Calu3 (cell line): ENCODE measurements at places on chromosomes 16 and 17.

- DNase-seq = no peak
These were observed 156.9 kb downstream of the LAT start for GRCh38 chr16:29141586-29142324.

DNA sequence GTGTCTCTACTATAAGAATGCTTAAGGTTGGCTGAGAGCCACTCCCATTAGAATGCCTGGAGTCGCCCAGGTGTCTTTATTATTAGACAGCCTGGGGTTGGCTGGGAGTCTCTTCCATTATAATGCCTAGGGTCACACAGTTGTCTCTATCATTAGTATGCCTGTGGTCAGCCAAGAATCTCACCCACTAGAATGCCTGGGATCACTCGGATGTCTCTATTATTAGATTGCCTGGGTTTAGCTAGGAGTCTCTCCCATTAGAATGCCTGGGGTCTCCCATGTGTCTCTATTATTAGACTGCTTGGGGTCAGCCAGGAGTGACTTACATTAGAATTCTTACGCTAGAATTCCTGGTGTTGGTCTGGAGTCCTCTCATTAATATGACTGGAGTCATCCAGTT, 2255.3 kb downstream of the TP53TG3F start:
- no peak for DNase-seq

DNA sequence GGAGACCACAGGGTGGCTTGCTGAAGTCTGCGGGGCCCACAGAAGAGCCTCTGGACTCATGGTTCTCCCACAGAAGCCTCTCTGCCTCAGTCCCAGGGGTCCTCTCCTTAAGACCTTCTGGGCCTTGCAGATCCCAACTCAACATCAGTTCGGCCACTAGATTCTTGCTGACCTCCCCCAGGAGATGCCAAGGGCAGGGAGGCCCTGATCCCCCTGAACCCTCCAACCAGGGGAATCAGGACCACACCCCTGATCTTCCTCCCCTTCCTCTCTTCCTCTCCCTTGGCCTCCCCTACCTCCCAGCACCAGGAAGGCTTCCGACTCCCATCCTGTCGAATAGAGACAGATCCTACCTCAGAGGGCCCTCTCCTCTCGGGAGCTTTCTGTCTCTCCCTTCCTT, 53.4 kb downstream of the NOS2 start:
- no peak for DNase-seq

- no peak for DNase-seq
These were observed 8.2 kb upstream of the RNFT1 start for GRCh38 chr17:59972778-59973177.

DNA sequence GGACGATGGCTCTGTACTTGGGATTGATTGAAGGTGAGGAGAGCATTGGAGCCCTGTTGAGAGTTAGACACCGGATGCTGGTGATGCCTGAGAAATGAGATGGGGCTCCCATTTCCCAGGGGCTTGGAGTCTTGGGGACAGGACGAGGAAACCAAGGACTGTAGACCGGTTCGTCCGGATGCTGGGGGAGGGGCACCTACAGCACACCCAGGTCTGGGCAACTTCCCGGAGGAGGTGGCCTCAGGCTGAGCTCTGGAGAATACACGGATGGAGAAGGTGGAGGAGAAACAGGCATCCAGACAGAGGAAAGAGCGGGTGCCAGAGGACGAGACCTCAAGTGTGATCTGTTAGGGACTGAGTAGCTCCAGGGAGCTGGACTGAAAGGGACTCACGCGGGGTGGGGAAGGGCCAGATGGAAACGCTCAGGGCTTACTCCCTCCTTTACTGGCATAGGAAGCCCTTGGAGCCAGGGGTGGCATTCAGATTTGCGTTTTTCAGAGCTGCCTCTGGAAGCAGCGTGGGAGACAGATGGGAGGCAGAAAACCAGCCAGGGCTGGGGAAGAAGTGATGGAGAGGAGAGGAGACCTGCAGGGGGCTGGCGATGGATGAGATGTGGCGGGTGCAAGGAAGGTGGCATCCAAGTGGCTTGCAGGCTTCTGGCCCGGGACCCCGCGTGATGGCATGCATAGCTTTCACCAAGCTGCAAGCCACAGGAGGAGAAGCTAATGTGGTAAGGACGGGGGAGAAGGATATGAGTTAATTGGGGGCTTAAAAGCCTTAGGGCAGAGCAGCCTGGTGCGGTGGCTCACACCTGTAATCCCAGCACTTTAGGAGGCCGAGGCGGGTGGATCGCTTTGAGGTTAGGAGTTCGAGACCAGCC, 8.3 kb downstream of the C1QTNF1 start:
- DNase-seq = no peak

DNA sequence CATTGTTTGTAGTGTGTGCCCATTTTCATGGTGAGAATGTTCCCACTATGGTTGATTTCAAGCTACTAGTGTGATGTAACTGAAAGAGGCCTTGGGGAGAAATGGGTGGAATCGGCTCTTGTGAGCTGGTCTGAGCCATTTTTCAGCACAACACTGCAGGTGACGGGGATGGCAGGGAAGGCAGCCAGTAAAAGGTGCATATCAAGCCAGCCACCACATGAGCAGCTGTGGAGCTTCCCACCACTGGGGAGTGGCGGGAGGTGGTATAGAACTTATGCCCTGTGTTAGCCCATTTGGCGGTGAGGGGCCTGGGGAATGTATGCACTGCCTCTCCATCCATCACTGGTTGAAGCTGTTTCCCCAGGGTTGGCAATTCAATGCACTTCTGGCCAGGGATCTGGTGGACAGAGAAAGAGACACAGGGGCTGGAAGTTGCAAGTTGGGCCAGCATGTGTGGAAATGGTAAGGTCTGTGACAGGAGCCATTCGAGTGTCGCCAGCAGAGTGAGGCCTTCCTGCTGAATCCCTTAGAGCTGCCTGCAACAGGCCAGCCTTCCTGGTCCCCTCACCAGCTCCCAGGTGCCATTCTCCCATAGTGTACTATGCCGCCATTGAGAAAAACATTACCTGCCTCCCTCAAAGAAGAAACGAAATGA, 31.7 kb upstream of the BRD7 start:
- no peak for DNase-seq

DNA sequence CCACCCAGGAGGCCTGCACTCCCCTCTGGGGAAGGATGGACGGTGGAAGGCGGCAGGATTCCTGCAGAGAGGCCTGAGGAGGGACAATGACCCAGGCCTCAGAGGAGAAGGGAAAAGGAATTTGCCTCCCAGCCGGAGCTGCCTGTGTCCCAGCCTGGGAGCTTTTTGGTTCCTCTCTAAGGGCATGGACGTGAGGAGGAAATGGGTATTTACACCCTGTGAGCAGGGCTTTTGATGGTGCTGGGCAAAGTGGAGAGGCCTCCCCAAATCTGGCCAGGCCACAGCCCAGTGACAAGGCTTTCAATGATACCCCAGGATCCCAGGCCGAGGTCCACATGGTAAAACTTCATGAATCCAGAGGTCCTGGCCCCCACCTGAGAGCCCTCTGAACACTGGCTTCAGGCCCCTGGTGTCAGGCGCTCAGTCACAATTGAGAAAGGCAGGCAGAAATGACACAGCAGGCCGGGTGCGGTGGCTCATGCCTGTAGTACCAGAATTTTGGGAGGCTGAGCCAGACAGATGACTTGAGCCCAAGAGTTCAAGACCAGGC, 56.0 kb upstream of the DOC2B start:
- no peak for DNase-seq

DNA sequence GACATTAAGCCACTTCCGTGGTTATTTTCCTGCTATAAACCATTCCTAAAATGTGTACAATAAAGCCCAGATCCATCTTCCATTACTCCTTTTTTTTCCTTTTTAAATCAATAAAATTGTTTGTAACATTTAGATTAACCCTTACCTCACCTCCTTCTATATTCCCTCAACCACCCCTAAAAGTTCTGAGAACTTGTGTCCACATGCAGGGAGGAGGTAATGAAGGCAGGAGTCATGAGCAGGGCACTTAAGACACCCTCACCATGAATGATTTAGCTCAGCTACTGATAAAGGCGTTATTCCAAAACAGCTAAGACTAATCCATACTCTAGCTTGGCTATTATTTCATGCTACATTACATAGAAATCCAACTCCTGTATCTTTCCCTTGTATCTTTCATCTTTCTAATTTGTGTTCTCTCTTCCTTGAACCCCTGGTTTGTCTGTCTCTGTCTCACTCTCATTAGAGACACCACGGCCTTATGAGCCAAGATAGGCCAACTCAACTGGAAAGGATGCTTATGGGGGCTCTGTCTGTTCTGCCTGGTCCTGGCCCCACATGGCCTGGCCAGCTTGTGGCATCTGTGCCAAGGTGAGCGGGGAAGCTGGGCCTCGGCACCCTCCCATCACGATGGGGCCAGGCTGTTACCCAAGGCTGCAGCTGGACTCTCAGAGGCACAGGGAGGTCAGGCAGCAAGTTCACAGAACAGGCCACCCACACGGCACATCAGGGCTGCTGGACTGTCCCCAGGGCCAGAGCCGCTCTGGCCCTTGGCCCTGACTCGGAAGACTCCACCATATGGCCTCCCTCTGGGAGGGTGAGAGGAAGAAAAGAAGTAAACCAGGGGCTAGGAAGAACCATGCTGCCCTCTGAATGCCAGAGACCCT, 294.4 kb downstream of the SOX9 start:
- no peak for DNase-seq

- no peak for DNase-seq
These were observed 355.4 kb upstream of the TNRC6C start for GRCh38 chr17:77602883-77603640.

GRCh38 chr16:51670527-51670926, 519.5 kb upstream of the SALL1 start:
- DNase-seq = no peak

DNA sequence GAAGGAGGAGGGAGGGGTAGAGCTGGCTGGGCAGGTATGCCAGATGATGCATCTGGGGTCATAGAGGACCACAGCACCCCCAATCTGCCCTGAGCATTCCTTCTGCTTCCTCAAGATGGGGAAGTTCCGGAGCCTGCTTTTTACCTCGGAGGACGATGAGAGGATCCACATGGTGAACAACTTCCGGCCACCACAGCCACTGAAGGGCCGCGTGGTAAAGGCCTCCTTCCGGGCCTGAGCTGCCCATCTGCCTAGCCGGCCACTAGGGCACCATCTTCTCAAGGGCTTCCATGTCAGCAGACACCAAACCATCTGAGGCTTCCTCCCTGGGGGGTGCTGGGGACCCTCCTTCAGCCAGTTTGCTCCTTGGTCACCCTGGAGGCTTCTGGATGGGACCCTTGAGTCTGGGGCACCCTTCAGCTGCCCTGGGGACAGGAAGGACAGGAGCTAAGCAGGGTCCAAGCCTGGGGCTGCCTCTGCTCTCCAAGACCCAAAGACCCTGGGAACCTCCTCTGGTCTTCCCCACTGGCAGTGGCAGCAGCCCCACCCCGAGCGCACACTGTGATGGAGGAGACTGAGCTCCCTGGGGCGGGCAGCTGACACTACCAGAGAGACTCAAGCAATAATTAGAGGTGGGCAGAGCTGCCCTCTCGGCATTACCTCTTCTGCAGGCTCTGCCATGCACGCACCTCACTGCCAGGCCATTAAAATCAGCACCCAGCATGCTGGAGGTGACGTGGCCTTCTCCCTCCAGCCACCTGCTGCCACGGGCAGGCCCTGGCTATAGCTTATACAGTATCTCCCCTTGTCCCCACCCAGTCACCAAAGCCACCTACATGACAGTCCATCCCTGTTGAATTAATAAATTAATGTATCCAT, 9.3 kb downstream of the CA7 start:
- no peak for DNase-seq

- DNase-seq = no peak
These were observed 14.9 kb downstream of the RHOT1 start for GRCh38 chr17:32157225-32157624.

GRCh38 chr17:41446806-41447205, 6.0 kb upstream of the KRT38 start:
- no peak for DNase-seq

- DNase-seq = peak; percentile 83
These were observed 1.3 kb upstream of the TMEM92 start for GRCh38 chr17:50272711-50273653.

- no peak for DNase-seq
These were observed 5.0 kb upstream of the ARHGAP27 start for GRCh38 chr17:45437465-45438283.

DNA sequence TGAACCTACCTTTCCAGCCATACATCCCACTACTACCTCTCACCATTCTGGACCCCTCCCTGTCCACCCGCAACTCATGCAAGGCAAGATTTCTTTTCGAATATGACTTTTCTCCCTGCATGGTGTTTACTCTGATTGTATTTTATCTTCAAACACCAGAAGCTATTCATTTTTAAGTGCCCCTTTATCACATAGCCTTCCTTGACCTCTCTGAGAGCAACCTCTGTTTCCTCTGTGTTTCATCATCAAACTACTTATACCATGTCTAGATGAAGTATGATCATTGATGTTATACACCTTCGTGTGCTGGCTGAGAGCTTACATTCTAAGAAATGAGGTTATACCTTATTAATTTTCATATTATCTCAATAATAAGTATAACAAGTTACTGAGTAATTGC, 31.8 kb downstream of the SYCE1L start:
- DNase-seq = no peak

GRCh38 chr16:8660841-8661301, 13.5 kb upstream of the ABAT start:
- DNase-seq = peak; percentile 93

GRCh38 chr17:74790161-74791058, 14.3 kb upstream of the NAT9 start:
- no peak for DNase-seq

DNA sequence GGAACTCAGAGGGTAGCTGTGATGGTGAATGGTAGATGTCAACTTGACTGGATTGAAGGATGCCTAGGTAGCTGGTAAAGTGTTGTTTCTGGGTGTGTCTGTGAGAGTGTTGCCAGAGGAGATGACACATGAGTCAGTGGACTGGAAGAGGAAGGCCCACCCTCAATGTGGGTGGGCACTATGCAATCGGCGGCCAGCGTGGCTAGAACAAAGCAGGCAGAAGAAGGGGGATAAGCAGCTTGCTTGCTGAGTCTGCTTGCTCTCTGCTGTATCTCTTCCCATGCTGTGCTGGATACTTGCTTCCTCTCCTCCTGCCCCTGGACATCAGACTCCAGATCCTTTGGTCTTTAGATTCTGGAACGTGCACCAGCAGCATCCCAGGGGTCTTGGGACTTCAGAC, 128.1 kb downstream of the AIPL1 start:
- DNase-seq = no peak

DNA sequence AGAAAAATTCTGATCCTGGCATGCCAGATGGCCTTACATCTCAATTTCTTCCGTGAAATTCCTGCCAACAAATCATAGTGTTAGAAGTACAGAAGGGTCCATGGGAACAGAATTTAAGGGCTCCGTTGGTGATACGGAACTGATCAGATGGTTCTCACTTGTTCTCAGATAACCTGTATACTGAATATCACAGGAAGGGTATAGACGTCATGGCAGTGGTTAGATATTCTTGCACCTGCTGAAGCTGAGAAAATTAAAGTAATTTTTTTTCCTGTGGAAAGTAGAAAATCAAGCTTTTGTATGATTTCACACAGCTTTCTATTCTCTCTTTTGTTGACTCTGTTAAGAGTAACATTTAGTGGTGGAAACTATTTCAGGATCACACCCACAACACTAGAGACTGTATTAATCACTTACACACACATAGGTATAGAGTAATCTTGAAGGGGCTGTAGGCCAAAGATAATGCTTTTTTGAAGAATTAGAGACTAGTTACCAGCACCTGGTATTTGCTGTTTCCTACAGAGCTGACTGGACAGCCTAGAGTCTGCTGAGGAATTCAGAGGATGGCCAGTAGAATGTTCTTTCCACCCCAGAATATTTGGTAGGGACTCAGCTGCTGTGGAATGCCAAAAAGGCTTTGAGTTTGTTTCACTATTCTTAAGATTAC, 7.5 kb downstream of the TENT4B start:
- DNase-seq = no peak

GRCh38 chr17:29827179-29827578, 102.8 kb downstream of the SSH2 start:
- no peak for DNase-seq

- DNase-seq = no peak
These were observed 12.0 kb downstream of the RARA start for GRCh38 chr17:40320756-40321523.
